ENCODE measurements at places on chromosomes 2 and 18.
A peak's percentile ranks its signal among the peaks of the same experiment; 100 is the strongest.

DNA sequence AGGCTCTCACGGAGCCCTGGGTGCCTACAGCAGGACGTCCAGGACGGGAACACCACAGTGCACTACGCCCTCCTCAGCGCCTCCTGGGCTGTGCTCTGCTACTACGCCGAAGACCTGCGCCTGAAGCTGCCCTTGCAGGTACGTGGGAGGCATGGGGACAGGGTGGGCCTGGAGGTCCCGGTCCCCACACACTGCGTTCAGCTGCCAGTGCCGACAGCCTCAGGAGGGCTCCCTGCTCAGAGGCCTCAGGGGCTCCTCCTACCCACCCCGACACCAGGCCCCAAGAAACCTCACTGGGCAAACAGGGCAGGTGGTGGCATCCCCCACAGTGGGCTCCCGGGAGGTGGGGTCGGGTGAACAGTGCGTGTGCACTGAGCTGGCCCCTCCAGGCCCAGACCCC is 10.8 kb downstream of the ANO7 start:
- no peak for DNase-seq

DNA sequence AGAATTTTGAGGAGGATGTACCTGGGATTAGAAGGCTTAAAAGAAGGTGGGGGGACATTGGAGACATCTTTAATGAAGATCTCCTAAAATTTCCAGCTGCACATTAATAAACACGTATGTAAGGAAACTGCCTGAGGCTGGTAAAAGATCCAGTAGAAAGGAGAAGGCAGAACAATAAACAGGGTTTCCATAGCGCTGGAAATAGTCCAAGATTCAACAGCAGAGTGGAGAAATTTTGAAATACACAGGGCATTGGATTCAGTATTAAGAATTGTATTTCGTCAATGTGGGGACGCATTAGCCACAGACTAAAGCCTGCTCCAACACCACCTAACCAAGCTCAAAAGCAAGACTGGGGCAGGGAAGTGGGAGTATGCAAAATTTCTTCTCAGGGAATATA is 606.9 kb upstream of the NRXN1 start:
- DNase-seq: no peak

GRCh38 chr18:78894033-78894305 is 85.6 kb upstream of the SALL3 start:
- no peak for DNase-seq

- DNase-seq: no peak
These were observed 14.8 kb downstream of the SPRED2 start for GRCh38 chr2:65417509-65418085.

GRCh38 chr2:180722551-180723239 is 257.7 kb upstream of the UBE2E3 start:
- DNase-seq: no peak

DNA sequence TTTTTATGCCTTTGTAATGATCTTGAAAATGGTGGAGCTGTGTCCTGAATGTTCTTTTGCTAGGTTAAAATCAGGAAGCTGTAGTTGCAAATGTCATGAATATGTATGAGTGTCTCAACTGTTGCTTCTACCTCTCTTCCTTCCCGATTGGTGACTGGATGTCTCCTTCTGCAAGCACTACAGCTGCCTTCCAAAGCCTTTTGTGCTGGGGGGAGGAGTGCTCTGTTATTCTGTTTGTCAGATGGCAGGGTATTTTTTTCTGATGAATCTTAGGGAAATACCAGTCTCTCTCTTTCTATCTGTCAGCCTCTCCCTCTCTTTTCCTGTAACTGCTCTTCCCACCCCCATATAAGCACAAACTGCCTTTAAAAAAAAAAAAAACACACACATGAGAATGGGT is 1396.3 kb upstream of the CELF4 start:
- DNase-seq: peak; percentile 74

Data from SHP77 (cell line).